ENCODE measurements at places on chromosomes 7 and 10. TPM values are rescaled to one million over a fixed set of nuclear protein-coding genes. Genes with fewer than 3 reads are reported as not detected.

Gene HMX3
- not detected for total RNA-seq

GRCh38 chr10:109998513-109998912, 9.3 kb upstream of the ADD3 start:
- no peak for DNase-seq

GRCh38 chr10:71842856-71843686, 8.0 kb downstream of the PSAP start:
- peak; percentile 41 for DNase-seq

- no peak for DNase-seq
Observed at GRCh38 chr7:1637155-1637554, 32.9 kb upstream of the ELFN1 start.

DNA sequence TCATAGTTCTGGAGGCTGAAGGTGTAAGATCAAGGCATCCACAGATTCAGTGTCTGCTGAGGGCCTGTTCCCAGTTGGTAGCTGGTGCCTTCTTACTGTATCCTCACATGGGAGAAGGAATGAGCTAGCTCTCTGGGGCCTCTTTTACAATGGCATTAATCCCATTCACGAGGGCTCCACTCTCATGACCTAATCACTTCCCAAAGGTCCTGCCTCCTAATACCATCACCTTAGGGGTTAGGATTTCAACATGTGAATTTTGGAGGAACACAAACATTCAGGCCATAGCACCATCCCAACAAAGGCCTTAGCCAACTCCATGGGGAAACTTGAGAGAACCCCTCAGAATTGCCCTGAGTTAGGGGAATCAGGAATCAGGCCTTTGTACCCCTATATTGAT, 66.1 kb upstream of the CREB5 start:
- DNase-seq: no peak

DNA sequence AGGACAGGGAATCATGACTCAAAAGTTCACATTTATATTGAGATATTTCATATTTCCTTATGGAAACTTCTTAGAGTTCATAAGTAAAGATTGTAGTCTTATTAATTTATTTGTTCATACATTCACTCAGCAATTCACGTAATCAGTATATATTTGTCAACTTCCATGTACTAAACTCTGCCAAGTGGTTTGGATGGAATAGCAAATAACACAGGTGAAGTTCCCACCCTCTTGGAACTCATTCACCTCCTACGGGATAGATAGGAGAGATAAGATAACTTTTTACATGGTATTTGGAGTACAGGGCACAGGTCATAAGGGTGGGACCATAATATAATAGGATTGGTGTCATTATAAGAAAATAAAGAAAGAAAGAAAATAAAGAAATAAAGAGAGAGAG, 234.0 kb downstream of the CDC14C start:
- no peak for DNase-seq

Gene KCP
- 2.1 TPM for total RNA-seq

All from aorta (tissue), 5 donors.